ENCODE measurements at places on chromosomes 6 and 20.

- DNase-seq = no peak
Measured at GRCh38 chr6:149716181-149716963, 1.5 kb downstream of the LATS1 start.

DNA sequence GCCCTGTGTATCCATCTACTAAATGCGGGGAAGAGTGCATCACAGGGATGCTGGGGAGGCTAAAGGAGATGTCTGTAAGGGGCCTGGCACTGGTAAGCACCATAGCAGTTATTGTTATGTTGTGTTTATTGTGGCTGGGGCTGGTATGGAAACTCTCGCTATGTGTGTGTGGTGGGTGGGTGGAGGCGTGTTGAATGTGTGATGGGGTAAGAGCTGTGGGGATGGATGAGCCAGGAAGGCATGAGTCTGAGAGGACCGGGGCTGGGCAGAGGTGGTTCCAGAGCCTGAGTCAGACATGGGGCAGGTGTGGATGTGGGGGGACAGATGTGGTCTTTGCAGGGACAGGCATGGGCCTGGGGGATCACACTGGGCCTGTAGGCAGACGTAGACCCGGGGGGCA is 88.1 kb downstream of the GRM4 start:
- DNase-seq = no peak

- DNase-seq = no peak
Measured at GRCh38 chr6:133707456-133707855, 181.5 kb upstream of the TCF21 start.

- no peak for DNase-seq
Measured at GRCh38 chr6:82988930-82989351, 76.7 kb downstream of the UBE3D start.

- DNase-seq = no peak
Measured at GRCh38 chr20:24376311-24377099, 92.9 kb upstream of the SYNDIG1 start.

DNA sequence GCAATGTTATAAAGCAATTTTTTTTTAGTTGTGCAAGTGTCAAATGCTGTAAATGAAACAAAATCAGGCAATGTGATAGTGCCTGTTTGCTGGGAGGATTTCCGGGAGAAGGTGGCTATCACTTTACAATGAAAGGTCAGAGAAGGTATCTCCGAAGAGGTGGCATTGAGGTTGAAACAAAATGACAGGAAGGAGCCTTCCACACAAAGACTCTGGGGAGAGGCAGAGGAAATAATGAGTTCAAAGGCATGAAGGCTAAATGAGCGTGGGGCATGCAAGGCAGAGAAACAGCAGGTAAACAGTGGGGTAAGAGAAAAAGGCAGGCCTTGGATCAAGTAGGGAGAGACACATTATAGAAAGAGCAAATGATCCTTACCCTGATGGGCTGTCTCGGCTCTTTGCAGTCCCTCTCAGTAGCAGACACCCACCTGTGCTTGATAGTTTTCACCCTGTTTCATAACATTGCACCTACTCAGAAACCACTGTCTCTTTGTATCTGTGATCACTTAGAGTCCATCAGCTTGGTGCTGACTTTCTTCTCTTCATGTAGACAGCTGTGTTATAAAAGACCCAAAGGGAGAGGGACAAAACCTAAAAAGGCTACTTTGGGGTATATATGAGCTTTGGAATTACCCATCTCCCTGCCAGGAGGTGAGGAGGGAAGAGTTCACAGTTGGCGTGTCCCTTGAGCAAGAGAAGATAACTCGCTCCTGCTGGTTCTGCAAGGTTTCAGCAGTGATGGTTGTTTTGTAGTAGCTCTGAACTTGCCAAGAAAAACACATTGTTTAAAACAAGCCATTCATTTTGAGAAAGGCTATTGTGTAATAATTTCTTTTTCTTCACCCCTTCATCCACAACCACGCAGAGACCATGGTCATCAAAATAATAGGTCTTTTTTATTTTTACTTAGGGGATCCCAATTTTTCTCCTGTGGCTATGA is 22.3 kb downstream of the NRN1 start:
- DNase-seq = no peak

- no peak for DNase-seq
Measured at GRCh38 chr20:51223183-51223720, 200.3 kb upstream of the KCNG1 start.

DNA sequence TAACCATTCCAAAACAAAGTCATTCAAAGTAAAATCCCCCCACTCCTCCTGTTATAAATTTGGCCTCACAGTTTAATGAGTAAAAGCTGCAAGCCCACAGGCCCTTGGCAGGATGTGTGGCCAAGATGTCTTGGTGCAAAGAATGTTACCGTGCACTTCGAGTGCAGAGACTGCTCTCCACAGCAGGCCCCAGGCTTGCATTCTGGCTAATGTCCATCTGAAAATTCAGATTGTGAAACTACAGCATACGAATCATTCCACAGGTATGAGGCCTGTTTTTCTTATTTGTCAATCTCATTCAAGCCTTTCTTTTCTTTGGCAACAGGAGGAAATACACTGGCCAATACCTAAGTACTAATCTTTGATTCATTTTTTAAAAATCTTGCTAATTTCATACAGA is 7.1 kb downstream of the RPS6KA2 start:
- DNase-seq = no peak

GRCh38 chr6:145539831-145540230 is 195.5 kb downstream of the EPM2A start:
- DNase-seq = no peak

- no peak for DNase-seq
Measured at GRCh38 chr6:166558156-166559005, 28.1 kb downstream of the RAMACL start.

- no peak for DNase-seq
Measured at GRCh38 chr20:46959081-46959692, 64.5 kb downstream of the EYA2 start.

DNA sequence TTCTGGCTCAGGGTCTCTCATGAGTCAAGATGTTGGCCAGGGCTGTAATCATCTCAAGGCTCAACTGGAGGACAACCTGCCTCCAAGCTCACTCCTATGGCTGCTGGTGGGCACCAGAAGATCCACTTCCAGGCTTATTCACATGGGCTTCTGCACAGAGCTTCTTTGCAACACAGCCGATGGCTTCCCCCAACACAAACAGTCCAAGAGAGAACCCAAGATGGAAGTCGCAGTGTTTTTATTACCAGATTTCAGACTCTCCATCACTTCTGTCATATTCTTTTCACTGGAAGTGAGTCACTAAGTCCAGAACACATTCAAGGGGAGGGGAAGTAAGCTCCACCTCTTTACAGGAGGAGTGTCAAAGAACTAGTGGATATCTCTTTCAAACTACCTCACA is 75.5 kb downstream of the CD164 start:
- DNase-seq = no peak

- DNase-seq = no peak
Measured at GRCh38 chr20:17841751-17842215, 126.8 kb downstream of the SNX5 start.

DNA sequence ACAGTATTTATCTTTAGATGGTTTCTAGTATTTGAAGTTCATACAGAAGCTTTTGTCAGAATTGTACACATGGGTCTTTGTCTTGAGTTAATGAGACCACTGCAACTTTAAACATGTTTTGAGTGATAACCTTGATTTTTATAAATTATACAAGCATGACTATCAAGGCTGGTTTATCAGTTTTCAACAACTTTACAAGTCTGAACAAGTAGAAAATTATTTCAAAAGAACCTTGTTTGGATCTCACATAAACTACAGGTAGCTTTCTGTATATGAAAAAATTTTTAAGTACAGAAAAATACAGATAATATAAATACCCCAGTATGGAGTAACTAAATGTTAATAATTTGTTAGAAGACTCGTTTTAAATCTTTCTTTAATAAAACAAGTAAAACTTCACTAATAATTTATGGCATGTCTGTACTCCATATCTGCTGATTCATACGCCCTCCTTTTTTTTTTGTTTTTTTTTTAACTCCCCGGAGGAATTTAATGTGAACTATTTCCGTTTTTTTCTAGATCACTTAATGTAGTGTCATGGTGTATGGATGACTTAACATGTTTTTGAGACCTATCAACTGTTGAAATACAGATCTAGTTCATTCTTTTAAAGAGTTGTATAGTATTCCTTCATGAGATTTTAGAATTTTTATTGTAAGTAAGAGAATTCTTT is 18.3 kb downstream of the VAPB start:
- DNase-seq = no peak

- no peak for DNase-seq
Measured at GRCh38 chr6:3379482-3380060, 77.3 kb downstream of the SLC22A23 start.

GRCh38 chr6:35519313-35520015 is 6.8 kb upstream of the TULP1 start:
- DNase-seq = no peak

GRCh38 chr6:133767357-133767970 is 121.4 kb upstream of the TCF21 start:
- DNase-seq = no peak

DNA sequence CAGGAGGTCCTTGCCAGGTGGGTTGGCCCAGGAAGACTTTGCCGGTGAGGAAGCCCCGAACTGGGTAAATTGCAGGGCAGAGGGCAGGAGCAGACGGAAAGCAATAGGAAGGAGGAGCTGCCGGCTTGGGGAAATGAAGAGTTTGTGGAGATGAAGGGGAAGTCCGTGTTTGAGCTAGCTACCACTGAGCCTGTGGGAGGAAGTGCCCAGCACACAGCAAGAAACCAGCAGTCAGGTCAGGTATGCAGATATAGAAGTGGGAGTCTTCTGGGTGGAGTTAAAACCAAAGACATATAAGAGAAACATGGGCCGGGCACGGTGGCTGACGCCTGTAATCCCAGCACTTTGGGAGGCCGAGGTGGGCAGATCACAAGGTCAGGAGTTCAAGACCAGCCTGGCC is 34.7 kb downstream of the CD24 start:
- no peak for DNase-seq

DNA sequence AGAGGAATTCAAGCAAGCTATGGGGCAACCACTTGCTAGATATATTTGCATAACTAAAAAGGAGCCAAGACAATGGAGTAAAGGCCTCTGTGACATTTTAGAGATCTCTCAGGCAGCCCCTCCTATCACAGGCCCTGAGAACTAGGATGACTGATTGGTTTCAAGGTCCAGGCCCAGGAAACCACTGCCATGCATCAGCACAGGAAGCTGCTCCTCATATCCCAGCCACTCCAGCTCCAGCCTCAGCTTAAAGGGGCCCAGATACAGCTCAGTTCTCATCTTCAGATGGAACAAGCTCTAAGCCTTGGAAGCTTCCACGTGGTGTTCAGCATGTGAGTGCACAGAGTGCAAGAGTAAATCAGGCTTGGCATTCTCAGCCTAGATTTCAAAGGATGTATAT is 21.1 kb upstream of the THBS2 start:
- no peak for DNase-seq

DNA sequence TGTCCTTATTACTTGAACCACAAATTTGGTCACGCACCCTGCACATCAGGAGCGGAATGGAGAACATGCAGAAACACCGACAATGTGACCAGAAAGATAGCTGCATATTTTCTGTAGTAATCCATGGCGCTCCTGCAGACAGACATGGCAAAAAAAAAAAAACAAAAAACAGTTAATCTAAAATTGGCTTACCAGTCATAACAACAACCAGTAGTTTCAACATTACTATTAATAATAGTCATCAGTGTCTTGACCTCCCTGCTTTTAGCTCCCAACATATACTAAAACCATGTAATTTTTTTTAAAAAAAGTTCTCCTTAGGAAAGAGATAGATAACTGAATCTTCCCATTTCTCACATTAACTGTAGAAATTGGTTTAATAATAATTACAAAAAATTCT is 6.8 kb downstream of the CGA start:
- DNase-seq = no peak

- DNase-seq = no peak
Measured at GRCh38 chr20:661474-662270, 8.7 kb upstream of the SRXN1 start.

DNA sequence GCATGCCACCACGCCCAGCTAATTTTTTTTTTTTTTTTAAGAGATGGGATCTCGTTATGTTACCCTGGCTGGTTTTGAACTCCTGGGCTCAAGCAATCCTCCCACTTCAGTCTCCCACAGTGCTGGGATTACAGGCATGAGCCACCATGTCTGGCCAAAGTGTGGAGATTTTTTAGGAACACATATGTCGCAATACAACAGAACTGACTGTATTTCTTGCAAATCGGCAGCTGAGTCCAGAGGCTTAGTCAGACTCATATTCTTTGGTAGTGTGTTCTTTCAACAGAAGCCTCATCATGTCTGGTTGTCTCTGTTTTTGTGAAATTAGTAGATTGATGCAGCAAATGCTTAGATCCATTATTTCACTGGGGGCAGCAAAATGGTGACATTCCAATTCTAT is 23.9 kb upstream of the CD164 start:
- no peak for DNase-seq

- DNase-seq = no peak
Measured at GRCh38 chr6:80959034-80959433, 793.4 kb downstream of the TENT5A start.

DNA sequence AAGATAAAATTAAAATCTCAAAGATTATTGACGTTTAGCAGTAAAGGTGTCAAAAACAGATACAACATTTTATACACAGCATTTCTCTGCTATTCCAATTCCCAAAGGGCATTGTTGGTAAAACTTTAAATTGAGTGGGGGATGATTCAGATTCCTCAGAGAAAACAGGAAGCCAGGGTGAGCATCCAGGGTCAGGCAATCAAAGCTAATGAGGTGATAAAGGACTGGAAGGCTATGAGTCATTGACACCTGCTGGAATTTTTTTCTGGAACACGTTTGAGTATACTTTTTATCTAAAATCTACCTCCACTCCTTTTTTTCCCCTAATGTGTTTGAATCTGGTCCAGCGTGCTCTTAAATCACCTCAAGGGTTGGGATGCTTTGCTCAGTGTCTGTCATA is 52.2 kb downstream of the FKBP1C start:
- no peak for DNase-seq

- DNase-seq = no peak
Measured at GRCh38 chr6:163903541-163903940, 489.0 kb downstream of the QKI start.

DNA sequence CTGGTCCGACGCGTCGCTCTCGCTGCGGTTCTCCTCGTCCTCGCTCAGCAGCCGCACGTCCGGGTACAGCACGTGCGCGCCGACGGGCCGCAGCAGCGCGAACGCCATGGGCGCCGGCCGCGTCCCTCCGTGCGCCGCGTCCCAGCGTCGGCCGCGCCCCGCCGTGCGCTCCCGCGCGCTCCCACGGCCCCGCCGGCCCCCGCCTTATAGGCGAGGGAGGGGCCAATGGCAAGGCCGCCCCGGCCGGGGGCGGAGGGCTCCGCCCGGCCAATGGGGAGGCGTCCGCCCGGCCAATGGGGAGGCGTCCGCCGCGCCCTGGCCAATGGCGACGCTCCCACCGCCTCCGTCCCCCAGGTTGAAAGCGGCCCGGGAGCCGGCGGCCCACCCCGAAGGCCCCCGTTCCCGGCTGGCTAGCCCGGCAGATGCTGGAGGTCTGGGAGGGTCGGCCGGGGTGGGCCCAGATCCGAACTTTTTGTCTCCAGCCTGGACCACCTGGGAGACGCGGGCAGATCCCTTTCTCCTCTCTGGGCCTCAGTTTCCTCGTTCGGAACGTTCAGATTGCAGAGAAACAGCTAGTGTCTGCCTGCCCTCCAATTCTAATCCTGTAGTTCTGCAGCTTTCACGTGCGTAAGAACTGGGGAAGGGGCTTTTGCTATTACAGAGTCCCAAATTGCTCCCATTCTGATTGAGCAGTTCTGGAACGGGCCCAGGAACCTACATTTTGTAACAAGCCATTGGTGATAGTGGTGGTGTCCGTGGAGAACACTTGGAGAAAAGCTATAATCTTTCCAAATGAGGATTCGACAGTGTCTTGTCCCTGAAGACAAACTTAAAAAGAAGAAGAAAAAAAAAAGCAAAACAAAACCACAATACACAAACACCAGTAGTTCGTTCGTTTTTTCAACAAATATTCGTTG is at the start of gene TCF15:
TCF15 (minus strand) TSS at position 180 of the 917 bp plus-strand sequence; CDS start at position 108, 72 bp downstream.
- DNase-seq = peak; percentile 12

Measured in stimulated activated CD4-positive, alpha-beta T cell treated with anti-CD3 and anti-CD28 coated beads, Interleukin-2, amount 100 ng/mL, for 48 hours (primary cell).